Karpas-422 (cell line): ENCODE measurements at places on chromosomes 16 and 17.

GRCh38 chr16:180101-180675 is at the start of gene HBQ1:
TSS of gene HBQ1 (plus strand) at chr16:180459. CDS start at chr16:180487, 28 bp downstream.
- DNase-seq: no peak

DNA sequence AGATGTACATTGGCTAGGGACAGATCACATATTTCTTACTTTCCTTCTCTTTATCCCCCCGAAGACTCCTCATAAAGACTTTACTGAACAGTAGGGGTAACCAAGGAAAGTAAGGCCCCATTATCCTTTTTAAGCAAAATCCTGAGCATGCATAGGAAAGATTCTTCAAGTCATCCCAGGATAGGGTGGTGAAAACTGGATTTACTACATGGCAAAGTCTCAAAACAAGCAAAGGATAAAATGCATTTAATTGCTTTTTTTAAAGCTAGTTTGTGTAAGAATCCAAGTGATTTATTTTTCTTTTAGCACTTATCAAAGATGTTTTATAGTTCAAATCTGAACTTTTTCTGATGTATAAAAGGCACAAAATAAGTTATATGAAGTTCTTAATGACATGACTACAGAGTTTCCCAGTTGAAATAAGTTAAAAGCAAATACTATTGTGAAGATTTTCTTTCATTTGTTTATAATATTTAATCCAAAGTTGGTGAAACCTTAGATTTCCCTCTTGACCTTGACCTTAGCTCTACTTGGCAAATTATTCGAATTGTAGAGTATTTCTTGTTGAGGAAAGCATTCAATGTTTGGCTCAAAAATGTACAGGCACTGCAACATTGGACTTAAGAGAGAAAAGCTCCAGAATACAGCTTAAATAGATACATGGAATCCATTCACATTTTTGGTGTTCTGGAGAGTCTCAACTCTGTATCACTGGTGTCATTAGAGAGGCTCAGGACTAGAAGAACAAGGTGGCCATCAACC is 104.3 kb downstream of the ABCA8 start:
- DNase-seq: no peak

DNA sequence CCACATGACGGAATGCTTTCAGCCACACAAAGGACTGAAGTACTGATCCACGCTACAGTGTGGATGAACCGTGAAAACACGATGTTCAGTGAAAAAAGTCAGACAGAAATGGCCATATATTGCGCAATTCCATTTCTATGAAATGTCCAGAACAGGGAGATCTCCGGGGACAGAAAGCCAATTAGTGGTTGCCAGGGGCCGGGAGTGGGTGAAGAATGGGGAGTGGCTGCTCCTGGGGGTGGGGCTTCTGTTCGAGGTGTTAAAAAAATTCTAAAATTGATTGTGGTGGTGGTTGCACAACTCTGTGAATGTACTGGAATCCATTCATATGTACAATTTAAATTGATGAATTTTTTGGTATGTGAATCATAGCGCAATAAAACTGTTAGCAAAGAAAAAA is 154.8 kb upstream of the HSBP1 start:
- DNase-seq: no peak

DNA sequence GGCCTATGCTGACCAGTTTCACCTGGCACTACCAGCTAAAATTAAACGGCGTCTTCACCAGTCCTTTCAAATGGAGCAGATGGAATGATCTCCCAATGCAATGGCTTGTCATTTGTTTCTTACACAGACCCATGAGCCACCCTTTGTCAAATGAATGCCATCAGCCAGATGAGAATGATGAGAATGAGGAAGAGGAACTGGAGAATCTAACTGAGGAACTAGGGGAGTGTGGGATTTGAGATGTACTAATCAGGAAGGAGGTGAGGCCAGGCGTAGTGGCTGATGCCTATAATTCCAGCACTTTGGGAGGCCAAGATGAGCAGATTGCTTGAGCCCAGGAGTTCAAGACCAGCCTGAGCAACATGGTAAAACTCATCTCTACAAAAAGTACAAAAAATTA is 116.4 kb downstream of the HS3ST3A1 start:
- no peak for DNase-seq

DNA sequence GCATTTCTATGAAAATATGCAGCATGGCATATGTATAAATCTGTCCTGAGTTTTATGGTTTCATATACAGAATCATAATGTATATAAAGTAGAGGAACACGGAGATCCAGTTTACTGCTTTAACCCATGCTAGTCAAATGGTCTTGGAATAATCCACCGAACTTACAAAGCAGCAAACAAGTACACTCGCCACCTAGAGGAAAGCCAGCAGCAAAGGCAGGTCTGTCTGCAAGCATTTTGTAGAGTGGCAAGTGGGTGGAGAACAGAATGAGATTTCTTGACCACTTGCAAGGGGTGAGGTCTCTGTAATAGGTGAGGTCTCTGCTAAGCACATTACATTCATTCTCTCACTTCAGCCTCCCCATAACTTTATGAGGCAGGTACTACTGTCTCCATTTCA is 308.3 kb downstream of the CA10 start:
- no peak for DNase-seq

- peak; percentile 93 for DNase-seq
Observed at GRCh38 chr17:79777894-79778503, at the start of gene CBX2. TSS of gene CBX2 (plus strand) at chr17:79778148. CDS start at chr17:79778236, 88 bp downstream.

DNA sequence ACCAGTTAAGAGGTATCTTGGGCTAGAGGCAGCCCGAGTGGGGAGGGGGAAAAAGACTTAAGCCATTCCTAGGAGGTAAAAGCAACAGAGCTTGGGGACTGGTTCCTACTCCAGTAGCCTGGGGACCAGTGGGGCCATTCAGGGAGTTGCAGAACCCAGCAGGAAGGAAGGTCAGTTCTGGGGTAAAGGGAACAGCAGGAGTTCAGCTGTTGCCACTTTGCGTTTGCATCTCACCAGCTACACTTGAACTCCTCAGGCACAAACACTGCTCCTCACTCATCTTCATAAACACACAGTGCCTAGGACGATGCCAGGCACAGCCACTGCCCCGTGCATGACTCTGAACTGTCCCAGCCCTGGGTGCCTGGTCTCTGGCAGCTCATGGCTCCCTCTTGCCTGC is 4.0 kb downstream of the HAP1 start:
- DNase-seq: no peak

DNA sequence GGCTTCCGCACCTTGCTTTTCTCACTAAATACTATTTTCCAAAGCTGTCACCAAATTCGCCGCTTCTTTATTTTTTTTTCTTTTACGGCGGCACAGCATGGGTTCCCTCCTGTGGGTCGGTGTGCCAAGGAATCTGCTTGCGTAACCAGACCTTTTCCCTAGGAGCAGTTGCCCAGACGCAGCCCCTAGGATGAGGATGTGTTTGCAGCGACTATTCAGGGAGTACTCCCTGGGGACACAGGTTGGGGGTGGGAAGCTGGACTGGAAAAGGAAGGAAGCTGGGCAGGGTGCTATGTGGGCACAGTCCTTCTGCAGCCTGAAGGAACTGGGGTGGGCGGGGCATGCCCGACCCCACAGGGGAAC is 49.0 kb upstream of the ZCCHC14 start:
- DNase-seq: no peak

DNA sequence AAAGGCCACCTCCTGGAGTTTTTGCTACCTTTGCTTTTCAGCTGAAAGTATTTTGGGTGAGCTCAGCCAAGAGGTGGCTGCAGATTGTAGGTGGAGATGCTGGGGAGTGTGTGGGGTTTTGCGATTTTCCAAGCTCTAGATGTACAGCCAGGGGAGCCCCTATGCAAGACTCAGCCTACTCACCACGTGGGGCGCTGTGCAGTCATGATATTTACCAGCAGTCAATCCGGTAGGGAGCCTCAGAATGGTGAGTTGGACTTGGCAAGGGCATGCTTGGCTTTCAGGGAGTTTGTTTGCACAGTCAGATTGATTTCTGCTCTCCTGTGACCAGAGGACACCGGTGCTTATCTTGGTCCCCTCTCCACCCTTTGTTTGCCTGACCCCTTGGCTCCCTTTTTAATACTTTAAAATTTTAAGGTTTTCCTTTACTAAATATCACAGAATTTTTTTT is 175.3 kb downstream of the UTP18 start:
- DNase-seq: peak; percentile 82

DNA sequence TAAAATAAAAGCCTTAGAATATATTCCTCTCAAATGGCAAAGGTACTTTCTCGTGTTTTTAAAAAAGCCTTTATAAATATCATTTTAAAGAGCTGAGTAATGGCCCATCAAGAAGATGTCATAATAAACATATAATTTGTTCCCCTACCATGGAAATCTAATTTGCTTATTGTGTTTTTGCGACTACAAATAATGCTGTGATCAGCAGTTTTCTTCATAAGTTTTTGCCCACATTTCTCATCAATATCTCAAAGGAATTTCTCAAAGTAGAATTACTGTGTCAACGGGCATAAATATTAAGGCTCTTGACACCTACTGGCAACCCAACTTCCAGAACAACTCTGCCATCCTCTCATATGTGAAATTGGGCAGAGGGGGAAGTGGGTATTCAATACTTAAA is 17.5 kb downstream of the ZNF18 start:
- no peak for DNase-seq

- DNase-seq: no peak
Observed at GRCh38 chr16:87963400-87963799, 12.2 kb downstream of the BANP start.

- DNase-seq: peak; percentile 54
Observed at GRCh38 chr16:46691726-46692125, 2.3 kb downstream of the ORC6 start.

GRCh38 chr17:47774331-47774730 is 41.3 kb downstream of the TBX21 start:
- no peak for DNase-seq

GRCh38 chr17:39208893-39209292 is 8.8 kb downstream of the RPL19 start:
- peak; percentile 97 for DNase-seq

DNA sequence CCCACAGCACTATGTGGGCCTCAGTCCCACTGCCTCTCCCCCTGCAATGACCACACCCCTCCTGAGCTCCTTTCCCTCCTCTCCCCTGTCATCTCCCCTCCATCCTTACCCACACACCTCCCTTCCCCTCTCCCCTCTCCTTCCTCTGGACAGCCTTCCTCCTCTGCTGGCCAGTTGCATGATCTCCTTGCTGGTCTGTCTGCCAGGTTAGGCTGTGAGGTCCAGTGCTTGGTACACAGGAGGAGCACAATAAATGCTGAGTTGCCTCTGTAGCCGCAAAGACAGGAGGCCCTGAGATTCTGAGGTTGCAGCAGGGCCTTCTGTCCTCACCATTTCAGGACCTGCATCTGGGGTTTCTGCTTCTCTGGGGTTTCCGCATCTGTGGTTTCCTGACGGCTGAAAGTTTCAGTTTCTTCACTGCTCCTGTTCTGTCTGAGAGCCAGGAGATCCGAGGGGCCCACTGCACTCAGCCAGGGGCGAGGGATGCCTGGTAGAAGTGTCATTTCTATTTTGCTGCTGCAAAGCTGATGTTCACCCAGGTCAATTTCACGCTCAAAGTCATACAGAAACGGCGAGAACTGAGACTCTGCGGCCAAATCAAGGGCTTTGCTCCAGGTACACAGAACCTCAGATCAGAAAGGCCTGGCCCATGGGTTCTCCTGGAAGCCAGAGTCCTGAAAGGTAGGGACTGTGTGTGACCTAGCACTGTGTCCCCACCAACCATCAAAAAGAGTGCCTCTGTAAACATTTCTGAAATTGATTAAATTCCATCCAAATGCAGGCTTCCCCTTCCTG is 4.6 kb upstream of the SLC12A3 start:
- DNase-seq: no peak

DNA sequence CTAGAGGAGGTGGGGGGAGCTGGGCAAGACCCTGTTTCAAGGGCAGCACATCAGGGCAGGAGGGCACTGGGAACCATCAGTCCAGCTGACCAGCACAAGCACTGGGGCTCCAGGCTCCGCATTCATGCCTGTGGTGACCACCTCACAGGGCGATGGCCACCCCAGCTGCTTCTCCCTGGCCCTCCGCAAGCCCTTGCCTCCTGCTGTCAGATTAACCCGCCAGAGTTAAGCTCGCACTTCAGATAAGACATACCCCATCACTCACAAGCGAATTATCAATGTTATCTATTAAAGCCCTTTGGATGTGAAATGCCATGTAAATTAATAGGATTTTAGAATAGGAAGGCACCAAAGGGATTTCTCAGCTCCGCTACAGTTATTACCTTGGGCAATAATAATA is 105.0 kb downstream of the CCDC182 start:
- DNase-seq: no peak

GRCh38 chr17:21212826-21213637 is 929 bp downstream of the TMEM11 start:
- DNase-seq: no peak

DNA sequence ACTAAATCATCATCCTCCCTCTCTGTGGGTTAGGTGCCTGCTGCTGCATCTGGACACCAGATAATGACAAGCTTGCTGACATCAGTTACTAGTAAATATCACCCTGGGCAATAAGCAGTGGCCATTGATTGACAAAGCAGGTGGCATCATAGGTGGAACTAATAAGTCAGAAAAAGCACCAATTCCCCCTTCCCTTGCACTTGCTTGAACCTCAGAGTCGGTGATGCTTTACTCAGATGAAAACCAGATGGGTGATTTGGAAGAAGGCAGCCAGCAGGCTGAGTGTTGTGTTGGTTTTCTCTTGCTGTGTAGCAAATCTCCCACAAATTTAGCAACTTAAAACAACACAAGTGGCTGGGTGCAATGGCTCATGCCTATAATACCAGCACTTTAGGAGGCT is 146.9 kb upstream of the NOL11 start:
- no peak for DNase-seq

DNA sequence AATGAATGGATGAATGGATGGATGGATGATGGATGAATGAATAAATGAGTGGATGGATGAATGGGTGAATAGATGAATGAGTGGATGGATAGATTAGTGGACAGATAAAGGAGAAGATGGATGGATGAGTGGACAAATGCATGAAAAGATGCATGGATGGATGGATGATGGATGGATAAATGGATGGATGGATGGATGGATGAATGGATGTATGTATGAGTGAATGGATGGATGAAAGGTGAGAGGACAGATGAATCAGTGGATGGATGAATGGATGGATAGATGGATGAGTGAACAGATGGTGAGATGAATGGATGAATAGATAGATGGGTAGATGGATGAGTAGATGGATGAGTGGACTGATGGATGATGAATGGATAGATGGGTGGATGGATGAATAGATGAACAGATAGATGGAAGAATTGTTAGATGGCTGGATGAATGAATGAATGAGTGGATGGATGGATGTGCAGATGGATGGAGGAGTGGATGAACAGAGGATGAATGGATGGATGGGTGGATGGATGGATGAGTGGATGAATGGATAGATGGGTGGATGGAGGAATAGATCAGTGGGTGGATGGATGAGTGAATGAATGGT is 13.7 kb upstream of the KCNJ12 start:
- DNase-seq: no peak

DNA sequence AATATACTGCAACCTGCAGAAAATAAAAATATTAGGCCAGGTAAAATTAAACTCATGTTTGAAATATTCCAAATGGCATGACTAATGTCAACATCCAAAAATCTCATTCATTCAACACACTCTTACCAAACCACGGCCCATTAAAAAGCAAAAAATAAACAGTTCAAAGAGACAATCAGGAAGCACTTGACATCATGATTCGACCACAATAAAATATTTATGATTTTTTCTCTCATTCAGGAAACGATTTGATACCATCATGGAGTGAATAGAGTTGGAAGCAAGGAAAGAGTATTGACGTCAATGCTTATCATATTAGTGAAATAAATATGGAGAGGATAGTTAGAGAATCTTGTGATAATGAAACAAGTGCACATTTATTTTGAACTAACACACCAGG is 354.1 kb downstream of the KCNJ2 start:
- DNase-seq: no peak
